NCI-H187 treated with DMSO at 0.1 percent for 48 hours (cell line): ENCODE measurements at places on chromosomes 6 and 20.

DNA sequence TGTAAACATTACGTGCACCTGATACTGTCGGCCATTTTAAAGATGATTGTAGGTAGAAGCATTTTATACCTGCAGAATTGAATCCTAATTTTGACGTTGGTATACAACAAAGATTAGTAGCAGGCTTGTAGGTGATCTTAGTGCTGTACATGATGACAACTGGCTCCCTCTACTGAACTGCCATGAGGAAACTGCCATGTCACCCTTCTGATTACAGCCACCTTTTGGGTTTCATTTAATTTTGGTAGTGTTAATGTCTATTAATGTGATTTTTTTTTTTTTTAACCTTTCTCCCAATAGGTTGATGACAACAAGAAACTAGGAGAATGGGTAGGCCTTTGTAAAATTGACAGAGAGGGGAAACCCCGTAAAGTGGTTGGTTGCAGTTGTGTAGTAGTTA, 2.3 kb downstream of the RPS12 start:
- no peak for DNase-seq

GRCh38 chr6:13561624-13562267, 12.7 kb upstream of the SIRT5 start:
- no peak for DNase-seq

DNA sequence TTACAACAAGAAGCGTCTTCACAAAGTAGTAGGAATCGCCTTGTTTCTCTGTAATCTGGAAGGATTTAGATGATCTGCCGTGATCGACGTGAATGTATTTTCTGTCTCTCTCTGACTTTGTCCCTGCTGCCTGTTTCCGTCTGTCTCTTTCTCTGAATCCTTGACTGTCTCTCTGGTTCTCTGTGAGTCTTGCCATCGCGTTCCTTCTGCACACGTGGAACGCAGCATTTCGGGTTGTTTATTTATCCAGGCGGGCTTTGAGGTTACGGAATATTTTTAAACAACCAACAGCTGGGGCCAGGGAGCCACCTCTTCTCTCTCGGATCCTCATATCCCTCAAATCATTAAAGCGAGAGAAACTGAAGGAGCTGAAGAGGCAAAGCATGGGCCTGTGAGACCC, 215.9 kb downstream of the ZDHHC14 start:
- no peak for DNase-seq

GRCh38 chr6:111973927-111974639, 79.8 kb upstream of the CCN6 start:
- DNase-seq = no peak

- DNase-seq = no peak
These were observed 250.8 kb upstream of the PRDM1 start for GRCh38 chr6:105835373-105835772.

DNA sequence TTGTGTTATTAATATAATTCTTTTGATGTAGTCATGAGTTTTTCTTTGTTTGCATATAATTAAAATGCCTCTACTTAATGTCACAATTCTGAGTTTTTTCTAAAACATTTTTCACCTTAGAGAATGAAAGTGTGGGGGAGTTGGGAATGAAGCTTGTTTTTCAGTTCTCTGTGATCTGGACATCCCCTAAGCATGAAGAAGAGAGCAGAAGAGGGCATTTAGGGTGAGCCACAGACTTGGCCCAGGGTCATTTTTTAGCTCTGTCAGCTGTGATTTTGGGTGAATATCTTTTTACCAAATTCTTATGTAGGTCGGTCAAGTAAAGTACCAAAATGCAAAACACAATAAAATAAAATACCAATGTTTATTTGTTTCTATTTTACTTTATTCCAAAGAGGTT, 3.9 kb downstream of the OTOR start:
- DNase-seq = no peak

- no peak for DNase-seq
These were observed 108.8 kb downstream of the ASXL1 start for GRCh38 chr20:32466739-32467505.

GRCh38 chr20:50215926-50216325, 25.3 kb downstream of the CEBPB start:
- DNase-seq = no peak

GRCh38 chr6:76866091-76866915, 597.0 kb downstream of the HTR1B start:
- no peak for DNase-seq

DNA sequence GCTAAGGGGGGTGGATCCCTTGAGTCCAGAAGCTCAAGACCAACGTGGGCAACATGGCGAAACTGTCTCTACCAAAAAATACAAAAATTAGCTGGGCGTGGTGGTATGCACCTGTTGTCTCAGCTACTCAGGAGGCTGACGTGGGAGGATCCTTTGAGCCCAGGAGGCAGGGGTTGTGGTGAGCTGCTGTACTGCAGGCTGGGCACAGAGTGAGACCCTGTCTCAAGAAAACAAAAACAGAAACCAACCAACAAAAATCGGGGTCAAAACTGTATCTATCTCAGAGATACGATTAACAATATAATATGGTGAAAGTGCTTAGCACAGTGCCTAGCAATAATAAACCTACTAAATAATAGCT, 20.7 kb upstream of the BCAS1 start:
- no peak for DNase-seq

DNA sequence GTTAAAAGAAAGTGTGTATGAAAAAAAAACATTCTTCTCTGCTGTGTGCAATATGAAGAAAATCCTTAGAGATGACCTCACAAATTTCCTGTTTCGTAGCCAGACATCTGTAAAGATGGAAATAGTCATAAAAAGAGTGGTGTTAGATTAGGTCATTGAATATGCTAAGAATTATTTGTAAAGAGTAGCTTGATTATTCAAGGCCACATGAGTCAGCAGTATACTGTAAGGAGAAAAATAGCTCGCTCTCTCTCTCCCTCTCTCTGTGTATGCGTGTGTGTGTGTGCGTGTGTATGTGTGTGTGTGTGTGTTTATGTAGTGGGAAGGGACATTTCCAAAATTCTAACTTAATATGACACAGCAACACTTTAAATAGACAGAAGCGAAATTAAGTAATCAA, 78.8 kb downstream of the PTCHD4 start:
- DNase-seq = no peak
